ENCODE measurements at places on chromosomes 6 and 20.

GRCh38 chr6:33875141-33875581 is 71.4 kb upstream of the MLN start:
- H3K4me1 ChIP-seq, result no peaks in the 10 kb centered on the region
- no peaks in the 10 kb centered on the region for H3K36me3 ChIP-seq
- no peak overlapping the region for H3K27ac ChIP-seq
- no peak overlapping the region for H3K4me3 ChIP-seq

DNA sequence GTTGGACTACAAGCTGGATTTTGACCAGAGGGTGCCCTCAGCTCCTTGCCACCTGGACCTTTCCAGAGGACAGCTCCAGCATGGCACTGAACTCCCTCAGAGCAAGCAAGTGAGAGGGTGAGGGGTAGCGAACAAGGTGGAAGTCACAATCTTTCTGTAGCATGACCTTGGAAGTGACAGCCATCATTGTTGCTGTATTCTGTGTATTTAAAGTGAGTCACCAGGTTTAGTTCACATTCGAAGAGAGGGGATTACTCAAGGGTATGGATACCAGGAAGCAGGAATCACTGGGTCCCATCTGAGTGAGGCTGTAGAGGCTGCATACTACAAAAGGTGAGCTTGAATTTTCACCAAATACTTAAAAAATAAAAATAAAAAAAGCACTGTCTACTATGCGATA is 280.0 kb upstream of the SPTLC3 start:
- H3K27ac ChIP-seq, result no peak overlapping the region
- no peak overlapping the region for H3K4me3 ChIP-seq
- H3K27me3 ChIP-seq, result no peaks in the 10 kb centered on the region
- H3K36me3 ChIP-seq, result no peaks in the 10 kb centered on the region

- H3K4me1 ChIP-seq, result no peaks in the 10 kb centered on the region
- no peaks in the 10 kb centered on the region for H3K36me3 ChIP-seq
- H3K4me3 ChIP-seq, result no peak overlapping the region
- H3K27ac ChIP-seq, result no peak overlapping the region
- no peak for DNase-seq
Measured at GRCh38 chr6:1869308-1869707, 259.6 kb downstream of the FOXC1 start.

DNA sequence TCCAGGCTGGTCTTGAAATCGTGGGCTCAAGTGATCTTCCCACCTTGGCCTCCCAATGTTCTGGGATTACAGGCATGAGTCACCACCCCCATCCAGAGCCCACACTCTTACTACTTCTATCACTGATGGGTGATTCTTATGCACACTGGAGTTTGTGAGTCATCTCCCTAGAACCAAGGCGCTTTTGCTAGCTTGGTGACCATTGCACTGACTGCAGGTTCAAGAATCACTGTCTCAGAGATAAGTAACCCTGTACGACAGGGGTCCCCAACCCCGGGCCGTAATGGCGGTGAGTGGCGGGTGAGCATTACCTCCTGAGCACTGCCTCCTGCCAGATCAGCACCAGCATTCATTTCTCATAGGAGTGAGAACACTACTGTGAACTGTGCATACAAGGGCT is 118.8 kb downstream of the MAP3K7 start:
- no peak overlapping the region for H3K4me3 ChIP-seq
- no peak for DNase-seq
- H3K36me3 ChIP-seq, result no peaks in the 10 kb centered on the region
- no peak overlapping the region for H3K27ac ChIP-seq

DNA sequence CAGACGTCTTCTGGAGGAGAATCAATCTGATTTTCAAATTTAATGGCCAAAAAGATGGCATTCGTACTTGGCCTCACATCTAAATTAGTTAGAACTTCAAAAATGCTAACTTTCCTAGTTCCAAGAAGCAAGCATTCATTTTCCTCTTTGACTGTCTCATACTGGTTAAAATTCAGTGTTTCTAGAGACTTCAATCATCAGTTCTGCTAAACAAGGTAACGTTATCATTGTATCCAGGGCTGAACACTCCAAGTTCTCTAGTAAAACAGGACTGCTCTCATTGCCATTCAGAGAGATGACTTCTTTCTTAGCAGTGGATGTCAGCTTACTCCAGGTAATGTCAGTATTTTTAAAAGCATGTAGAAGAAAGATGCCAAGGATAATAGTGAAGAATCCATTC is 34.6 kb upstream of the ENTPD6 start:
- no peaks in the 10 kb centered on the region for H3K4me1 ChIP-seq
- no peak for DNase-seq
- H3K4me3 ChIP-seq, result no peak overlapping the region

- H3K4me1 ChIP-seq, result no peaks in the 10 kb centered on the region
- no peak overlapping the region for H3K4me3 ChIP-seq
- H3K27me3 ChIP-seq, result no peaks in the 10 kb centered on the region
- H3K27ac ChIP-seq, result no peak overlapping the region
- H3K36me3 ChIP-seq, result no peaks in the 10 kb centered on the region
Measured at GRCh38 chr6:786946-787763, 94.2 kb upstream of the EXOC2 start.

DNA sequence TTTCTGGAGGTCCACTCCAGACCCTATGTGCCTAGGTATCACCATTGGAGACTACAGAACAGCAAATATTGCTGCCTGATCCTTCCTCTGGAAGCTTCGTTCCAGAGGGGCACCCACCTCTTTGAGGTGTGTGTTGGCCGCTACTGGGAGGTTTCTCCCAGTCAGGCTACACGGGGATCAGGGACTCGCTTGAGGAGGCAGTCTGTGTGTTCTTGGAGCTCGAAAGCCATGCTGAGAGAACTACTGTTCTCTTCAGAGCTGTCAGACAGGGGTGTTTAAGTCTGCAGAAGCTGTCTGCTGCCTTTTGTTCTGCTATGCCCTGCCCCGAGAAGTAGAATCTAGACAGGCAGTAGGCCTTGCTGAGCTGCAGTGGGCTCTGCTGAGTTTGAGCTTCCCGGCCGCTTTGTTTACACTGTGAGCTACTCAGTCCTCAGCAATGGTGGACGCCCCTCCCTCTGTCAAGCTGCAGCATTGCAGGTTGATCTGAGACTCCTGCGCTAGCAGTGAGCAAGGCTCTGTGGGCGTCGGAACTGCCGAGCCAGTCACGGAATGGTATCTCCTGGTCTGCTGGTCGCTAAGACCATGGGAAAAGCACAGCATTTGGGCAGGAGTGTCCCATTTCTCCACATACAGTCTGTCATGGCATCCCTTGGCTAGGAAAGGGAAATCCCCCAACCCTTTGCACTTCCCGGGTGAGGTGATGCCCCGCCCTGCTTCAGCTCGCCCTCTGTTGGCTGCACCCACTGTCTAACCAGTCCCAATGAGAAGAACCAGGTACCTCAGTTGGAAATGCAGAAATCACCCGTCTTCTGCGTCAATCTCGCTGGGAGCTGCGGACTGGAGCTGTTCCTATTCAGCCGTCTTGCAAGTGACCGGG is 32.5 kb upstream of the ASCC3 start:
- no peak overlapping the region for H3K27ac ChIP-seq
- H3K4me1 ChIP-seq, result no peaks in the 10 kb centered on the region
- no peak for DNase-seq

- no peaks in the 10 kb centered on the region for H3K36me3 ChIP-seq
- no peak overlapping the region for H3K4me3 ChIP-seq
- H3K27me3 ChIP-seq, result no peaks in the 10 kb centered on the region
- H3K27ac ChIP-seq, result no peak overlapping the region
Measured at GRCh38 chr6:84870672-84871071, 106.3 kb upstream of the TBX18 start.

DNA sequence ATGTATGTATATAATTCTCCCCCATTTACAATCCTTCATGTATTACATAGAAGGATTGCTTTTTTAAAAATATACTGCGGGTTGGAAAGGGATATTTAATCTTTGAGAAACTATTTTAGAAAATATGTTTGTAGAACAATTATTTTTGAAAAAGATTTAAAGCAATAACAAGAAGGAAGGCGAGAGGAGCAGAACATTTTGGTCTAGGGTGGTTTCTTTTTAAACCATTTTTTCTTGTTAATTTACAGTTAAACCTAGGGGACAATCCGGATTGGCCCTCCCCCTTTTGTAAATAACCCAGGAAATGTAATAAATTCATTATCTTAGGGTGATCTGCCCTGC is 3.6 kb downstream of the FOXC1 start:
- H3K27ac ChIP-seq, result no peak overlapping the region
- no peaks in the 10 kb centered on the region for H3K36me3 ChIP-seq
- no peak overlapping the region for H3K4me3 ChIP-seq

Measured in effector memory CD4-positive, alpha-beta T cell (primary cell).